ENCODE measurements at places on chromosomes 1 and 21.
A peak's percentile ranks its signal among the peaks of the same experiment; 100 is the strongest.

DNA sequence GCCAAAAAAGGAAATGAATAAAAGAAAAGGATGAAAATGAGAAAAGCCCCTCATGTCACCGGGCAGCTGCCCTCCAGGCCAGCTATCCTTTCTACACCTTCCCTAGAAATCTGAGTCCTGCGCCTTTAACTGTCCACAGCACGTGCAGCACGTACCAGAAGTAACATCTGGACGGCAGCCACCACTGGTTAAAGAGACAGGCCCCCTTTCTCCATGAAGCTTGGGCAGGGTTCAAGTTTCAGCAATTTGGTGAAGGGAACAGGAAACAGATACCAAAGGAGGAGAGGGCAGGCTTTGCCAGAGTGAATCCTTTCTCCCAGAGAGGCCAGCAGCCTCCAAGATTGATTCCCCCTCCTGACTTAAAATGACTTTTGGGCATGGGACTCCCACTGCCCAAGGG, 3.6 kb upstream of the KIAA2013 start:
- peak; percentile 76 for DNase-seq

DNA sequence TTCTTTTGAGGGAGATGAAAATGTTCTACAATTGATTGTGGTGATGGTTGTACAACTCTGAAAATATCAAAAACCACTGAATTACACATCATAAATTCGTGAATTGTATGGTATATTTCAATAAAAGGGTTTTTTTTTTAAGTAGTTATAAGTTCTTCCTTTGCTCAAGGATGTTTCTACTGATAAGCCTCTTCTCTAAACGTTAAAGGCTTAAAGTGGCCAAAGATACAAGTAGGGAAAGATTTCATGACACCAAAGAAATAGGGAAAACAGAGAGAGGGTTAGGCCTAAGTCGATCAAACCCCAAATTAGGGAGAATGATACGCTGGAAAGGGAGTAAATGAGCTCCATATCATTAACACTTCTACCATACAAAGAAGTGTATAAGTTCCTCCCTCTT, 4.1 kb downstream of the KDM5B start:
- no peak for DNase-seq

DNA sequence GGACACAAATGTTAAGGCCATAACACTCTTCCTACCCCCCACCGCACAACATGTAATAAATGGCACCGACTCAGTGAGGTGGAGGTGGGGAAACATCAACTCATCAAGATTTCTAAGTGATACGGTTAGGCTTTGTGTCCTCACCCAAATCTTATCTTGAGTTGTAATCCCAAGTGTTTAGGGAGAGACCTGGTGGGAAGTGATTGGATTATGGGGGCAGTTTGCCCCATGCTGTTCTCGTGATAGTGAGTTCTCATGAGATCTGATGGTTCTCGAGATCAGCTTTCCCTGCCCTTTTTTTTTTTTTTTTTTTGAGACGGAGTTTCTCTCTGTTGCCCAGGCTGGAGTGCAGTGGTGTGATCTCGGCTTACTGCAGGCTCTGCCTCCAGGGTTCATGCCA, 51.0 kb upstream of the ACTL8 start:
- no peak for DNase-seq

GRCh38 chr1:62025154-62025553, 169.5 kb upstream of the L1TD1 start:
- DNase-seq = no peak

DNA sequence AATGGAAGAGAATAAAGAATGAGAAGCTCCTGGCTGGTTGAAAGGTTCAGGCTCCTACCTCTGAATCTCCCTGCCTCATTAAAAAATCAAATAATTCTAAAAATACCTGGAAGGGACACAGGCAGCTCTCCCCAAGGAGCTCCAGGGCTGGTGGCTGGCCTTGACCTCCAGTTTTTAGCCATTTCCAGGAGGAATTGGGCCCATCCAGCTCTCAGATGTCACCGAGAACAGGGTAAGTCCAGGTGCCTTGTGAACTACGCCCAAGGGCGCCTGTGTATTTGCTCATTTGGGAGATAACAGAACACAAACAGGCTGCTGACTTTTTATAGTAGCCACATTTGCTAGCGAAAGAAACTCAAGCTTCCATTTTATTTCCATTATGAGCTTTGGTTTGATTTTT, 321.0 kb upstream of the C1orf174 start:
- DNase-seq = no peak

DNA sequence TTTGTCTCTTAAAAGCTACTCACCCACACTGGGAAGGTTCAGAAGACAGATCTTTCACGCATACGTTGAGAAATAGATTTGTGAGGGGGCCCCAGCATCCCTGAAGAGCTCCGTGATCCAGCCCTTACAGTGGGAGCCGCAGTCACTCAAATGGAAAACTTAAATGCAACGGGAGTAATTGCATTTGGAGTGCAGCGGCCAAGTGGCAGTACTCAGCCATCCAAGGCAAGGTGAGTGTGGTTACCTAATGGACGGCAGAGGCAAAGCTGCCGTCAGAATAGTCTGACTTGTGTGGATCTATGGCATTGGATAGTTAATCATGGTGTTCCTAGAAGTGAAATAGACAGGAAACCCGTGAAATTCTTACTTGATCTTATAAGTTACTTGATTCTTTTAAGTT, 5.1 kb downstream of the SPSB1 start:
- no peak for DNase-seq

DNA sequence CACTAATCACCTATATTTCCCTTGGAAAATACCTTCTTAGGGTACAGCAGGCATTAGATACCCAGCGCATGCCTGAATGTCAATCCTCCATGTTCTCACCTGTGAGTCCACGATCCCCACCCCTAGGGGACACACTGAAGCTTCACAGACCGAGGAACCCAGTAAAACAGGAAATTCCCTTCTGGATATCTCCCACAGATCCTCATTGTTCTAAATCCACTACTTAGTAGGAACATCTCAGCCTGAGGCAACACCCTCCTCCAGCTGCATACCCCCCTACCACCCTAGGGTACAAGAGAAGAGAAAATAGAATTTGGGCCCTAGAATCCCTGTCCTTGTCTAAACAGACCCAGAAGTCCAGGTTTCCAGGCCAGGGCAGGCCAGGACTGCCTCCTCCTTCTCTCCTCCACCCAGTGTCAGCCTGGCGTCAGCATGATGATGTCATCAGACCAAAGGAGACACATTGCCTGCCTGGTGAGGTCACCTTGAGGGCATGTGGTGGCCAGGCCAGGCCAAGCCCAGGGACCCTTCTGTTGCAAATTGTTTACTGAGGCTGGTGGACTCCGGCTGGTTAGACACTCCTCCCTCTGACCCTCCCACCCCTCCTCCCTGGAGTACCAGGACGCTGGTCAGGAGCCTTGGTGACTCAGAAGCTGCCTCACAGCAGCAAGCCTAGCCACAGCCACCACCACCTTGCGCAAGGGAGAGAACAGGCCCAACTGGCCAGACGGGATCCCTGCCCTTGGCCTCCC, 6.2 kb downstream of the NECTIN4 start:
- DNase-seq = peak; percentile 91

DNA sequence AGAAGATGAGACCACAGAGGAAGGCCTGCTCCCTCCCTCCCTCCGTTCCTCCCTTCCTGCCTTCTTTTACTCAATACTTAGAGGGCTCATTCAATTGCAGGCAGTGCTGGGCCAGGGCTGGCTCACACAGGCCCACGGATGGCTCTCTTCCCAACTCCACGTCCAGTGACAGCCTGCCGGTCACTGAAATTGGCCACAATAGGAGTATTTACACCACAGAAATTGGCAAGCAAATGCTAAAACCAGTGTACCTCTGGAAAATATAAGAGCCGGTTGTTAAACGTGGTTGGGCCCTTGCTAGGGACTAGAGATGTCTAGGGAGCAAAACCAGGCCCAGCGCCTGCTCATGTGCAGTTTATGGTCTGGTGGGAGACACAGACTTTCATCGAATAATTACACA, 72.4 kb upstream of the TMEM51 start:
- no peak for DNase-seq

DNA sequence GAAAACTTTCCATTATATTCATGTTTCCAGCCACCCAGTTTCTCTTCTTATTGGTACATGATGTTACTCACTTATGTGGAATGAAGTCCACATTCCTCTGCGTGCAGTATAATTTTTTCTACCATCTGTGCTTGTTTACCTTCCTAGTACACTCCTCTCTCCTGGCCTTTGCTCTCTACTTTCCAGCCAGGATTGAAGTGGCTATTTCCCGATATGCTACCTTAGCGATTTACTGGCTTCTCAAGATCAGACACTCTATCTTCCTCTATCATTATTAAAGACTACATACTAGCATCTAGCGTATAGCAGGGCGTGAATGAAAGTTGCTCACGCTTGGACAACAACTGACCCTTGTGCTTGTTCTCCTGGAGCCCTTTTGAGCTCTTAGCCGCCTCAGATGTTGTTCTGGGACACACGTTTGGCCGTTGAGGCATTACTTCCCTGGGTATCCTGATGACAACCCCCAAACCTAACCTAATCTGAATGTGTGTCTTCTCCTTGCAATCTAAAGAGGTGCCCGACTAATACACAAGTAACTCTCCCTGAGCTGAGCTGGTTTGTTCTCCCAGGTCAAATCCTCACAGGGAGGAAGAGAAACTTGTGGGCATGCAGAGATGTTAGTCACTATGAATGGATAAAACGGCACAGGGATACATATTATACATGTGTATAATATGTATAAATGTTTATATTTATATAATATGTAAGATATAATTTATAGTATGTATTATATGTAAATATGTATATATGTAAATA, 13.4 kb upstream of the MTARC2 start:
- peak; percentile 60 for DNase-seq

DNA sequence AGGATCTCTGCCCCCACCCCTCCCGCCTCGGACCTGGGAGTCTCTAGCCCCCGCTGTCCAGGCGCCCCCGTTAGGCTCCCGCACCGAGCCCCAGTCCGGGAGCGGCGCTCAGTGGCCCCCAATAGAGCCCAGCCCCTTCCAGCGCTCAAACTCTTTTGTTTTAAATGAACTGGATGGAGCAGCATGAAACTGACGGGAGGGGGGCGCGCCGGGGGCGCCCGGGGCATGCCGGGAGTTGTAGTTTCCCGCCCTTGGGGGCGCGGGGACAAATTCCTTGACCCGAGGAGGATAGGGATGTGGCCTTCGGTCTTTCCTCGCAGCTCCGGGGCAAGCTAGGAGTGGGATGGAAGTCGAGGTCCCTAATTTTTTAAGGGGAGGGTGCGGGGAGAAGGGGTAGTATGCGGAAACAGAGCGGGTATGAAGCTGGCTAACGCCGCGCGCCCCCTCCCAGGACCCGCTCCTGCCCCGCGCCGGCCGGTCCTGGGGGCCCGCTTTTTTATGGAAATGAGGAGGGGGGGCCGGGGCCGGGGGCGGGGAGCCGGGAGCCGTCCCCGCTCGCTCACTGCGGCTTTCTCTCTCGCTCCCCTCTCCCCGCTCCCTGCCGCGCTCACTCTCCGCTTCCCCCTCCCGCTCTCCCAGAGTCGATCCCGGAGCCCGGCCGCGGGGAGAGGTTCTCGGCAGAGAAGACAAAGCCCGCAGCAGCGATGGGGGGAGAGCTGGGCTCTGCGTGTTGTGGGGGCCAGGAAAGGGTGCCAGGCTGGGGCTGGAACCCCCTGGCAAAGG, at the start of gene MEX3A:
TSS of gene MEX3A (minus strand) at position 157 of the 783 bp plus-strand sequence. CDS start 467 bp downstream, outside the sequence.
- peak; percentile 92 for DNase-seq

DNA sequence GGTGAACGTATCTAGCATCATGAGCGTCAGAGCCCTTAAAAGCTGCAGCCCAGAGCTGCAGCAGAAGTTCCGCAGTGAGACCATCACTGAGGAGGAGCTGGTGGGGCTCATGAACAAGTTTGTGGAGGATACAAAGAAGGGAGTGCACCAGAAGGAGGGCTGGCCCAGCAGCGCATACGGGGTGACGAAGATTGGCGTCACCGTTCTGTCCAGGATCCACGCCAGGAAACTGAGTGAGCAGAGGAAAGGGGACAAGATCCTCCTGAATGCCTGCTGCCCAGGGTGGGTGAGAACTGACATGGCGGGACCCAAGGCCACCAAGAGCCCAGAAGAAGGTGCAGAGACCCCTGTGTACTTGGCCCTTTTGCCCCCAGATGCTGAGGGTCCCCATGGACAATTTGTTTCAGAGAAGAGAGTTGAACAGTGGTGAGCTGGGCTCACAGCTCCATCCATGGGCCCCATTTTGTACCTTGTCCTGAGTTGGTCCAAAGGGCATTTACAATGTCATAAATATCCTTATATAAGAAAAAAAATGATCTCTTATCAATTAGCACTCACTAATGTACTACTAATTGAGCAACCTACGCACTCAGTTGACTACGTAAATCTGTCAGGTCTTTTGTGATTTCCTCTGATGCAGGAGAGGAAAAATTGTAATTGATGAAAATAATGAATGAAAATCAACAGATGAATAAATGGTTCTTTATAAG, 2.8 kb downstream of the CBR1 start:
- no peak for DNase-seq

DNA sequence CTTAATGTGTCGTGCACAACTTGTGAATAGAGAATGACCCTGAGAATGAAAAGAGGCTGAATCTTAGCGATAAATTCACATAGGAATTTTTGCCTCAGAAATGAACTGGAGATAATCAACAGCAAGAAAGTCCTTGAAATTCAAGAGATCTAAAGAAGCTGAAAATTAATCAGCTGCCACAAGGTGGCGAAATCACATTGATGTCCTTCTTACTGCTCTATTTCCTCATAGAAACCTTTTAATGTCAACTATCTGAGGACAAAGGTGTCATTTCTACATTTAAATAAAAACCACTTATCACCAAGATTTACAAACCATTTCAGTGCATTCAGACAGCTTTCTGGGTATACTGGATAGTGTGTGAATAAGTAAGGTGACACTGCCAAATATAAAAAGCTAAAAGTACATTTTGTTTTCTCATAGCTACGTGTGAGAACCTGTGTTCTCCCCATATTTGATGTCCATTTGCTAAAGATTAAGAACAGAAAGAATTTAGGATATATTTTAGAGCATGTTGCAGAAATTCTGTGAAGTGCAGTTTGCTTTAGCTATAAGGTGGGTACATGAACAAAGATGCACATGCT, 485.3 kb upstream of the PTBP2 start:
- DNase-seq = peak; percentile 18

- DNase-seq = no peak
These were observed 35.0 kb downstream of the MORN1 start for GRCh38 chr1:2356401-2356800.

GRCh38 chr1:29546496-29546895, 310.2 kb downstream of the PTPRU start:
- no peak for DNase-seq

DNA sequence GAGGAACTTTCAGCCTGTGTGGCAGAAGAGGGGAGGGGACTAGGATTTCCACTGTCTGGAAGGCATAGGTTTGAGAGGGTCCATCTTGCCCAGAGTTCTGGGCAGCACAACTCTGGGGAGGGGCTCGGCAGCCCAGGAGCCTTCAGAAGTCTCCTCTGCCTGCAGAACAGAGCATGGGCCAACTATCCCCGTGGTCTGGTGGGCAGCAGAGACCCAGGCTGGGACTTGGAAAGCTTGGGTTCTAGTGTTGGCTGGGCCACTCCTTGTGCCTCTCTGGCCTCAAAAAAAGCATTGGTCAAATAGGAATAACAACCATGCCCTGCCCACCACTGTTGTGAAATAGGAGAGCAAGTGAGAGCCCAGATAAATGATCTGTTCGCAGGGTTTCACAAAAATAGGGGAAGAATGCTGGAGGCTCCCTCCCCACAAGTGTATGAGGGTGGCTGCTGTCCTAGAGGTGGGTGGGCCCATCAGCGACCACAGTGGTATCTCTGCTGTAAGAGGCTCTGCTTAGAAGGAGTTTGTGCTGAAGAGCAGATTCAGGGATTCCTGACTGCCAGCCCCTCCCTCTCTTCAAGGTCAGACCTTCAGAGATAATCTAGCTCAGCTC, 8.9 kb downstream of the EPHA10 start:
- no peak for DNase-seq

All from AG08396 (cell line).